KBM-7 (cell line): ENCODE measurements at places on chromosomes 6 and 20.
A peak's percentile ranks its signal among the peaks of the same experiment; 100 is the strongest.

- DNase-seq: no peak
Observed at GRCh38 chr6:17013701-17014100, 88.1 kb upstream of the STMND1 start.

DNA sequence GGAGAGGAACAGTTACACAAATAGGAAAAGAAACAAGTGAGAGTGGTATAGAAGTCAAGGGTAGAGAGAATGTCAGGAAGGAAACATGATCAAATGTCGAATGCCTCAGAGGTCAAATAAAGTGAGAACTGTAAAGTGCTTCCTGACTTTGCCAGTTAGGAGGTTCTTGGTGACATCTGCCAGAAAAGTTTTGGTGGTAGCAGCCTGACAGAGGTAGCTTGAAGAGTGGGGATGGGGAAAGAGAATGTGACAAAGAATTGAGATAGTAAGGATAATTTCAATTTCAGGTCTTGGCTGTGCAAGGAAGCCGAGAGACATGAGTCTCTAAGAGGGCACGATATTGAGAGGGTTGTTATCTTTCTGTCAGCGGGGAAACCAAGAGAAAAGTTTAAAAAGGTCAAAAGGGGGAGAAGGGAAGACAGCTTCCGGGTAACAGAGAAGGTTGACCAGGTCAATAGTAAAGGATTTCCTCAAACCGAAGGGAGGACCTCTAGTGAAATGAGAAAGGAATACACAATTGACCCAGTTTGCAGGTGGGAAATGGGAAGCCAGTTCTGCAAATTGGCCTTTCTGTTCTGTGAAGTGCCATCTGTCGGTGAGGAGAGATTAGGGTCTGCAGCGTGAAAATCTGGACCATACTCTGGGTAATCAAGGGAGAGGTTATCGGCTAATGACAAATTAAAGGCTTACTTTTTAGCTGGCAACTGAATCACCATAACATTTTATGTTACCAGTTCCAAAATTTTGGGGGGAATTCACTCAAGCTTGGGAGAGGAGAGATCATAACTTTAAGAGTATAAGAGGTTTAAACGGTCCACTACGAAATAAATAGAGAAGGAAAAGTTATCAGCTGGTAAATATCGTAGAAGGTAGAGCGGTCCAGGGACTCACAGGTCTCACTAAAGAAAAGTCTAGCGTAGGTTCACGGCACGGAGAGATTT, 973 bp upstream of the BRD2 start:
- DNase-seq: peak; percentile 65

DNA sequence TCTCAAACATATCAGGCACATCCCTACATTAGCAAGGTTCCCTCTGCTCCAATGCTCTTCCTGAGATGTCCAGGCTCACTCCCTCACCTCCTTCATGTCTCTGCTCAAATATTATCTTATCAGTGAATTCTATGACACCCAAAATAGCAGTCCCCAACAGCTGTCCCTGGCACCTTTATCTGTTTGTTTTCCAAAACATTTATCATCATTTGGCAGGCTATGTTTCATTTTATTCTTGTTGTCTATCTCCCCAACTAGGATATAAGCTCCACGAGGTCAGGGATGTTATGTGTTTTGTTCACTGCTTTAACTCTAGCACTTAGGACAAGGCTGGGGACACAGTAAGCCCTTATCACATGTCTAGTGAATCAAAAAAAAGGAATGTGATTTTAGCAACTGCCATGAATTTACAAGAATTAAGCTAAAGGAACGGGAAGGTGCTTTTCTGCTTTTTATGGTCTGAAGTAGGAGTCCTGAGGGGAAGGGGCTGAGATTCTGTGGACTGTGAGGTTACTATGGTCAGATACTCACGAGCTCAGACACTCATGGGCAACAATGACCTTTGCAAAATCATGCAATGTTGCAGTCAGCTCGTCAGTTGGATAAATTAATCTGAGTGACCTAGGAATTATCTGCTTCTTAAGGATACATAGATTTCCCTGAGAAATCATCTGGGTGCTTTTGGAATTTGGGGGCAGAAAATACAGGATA, 1.9 kb upstream of the IL22RA2 start:
- no peak for DNase-seq

DNA sequence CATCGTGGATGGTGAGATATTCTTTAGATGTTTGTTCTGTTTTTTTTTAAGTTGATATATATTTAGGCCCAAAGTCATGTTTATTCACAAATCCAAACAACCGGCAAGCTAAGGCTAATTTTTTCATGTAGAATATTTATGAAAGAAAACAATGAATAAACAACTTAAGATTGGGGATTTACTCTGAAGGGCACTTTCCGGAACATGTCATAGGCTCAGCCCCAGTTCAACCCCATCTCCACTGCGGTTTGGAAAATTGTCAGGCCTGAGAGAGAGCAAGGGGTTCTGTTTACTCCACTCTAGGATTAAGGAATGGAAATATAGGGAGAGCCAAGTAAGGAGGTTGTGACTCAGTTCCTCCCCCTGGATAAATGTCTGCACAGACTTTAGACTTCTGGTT, 18.3 kb downstream of the RPS6KA2 start:
- DNase-seq: no peak

DNA sequence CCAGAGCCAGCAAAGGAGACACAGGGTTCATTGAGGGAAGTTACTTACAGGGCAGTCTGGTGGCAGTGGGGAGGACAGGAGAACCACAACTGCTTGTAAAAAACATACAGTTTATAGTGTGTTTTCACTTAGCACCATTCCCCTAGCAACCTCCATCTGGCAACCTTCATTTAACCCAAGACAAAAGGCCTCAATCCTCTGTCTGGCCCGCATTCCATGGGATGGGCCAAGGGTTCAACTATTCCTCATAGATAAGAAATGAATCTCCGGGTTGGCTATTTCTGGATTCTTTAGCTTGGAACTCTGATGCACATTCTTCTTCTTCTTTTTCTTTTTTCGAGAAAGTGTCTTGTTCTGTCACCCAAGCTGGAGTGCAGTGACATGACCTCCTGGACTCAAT, 26.3 kb upstream of the FYN start:
- DNase-seq: no peak

DNA sequence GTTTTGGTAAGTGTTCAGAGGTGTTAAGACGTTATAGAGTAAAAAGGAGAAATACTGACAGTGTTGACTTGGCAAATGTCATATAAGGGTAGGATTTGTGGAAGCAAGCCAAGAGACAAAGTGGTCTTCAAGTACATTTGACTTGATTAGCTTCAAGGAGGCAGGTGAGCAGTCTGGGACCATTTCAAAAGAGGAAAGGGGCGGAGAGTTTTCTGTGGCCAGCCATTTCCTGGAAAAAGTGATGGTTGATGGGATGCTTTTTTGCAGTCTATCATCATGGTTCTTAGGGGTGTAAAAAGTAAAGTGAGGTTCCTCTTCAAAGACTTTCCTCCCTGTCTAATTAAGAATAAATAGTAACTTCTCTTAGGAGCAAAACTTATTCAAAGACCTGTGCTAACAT, 28.7 kb downstream of the FKBP1A start:
- no peak for DNase-seq

- DNase-seq: no peak
Observed at GRCh38 chr6:72950114-72950860, 275.0 kb downstream of the KHDC1L start.

DNA sequence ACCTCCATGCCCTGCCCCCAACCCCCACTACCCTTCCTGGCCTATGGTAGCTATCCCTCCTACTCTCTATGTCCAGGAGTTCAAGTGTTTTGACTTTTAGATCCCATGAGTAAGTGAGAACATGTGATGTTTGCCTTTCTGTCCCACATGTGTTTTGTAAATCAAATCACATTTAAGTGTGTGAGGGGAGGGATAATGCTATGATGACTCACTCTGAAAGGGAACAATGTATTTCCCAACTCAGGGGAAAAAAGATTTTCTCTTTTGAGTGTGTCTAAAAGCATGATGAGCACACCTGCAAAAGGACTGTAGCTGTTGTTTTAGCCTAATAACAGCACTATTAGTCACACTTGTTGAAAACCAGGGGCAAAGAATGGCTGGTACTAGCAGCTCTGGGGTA, 193.7 kb downstream of the GJA10 start:
- DNase-seq: no peak

DNA sequence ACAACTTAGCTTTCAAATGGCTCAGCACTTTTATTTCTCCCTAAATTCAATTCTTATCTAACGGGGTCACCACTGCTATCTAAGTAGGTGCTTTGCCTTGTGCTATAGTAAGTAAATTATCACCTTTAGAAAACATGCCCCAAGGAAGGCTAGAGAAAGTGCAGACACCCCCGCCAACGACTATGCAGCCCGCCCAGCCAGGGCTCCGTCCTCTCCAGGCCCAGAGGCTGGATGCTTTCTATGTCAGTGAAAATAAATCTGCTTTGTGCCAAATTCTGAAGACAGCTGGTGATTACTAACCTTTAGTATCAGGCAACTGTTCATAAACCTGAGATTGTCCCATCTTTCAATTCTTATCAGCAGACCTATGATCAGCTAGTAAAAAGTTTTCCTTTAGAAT, 14.3 kb downstream of the KIAA0319 start:
- no peak for DNase-seq

DNA sequence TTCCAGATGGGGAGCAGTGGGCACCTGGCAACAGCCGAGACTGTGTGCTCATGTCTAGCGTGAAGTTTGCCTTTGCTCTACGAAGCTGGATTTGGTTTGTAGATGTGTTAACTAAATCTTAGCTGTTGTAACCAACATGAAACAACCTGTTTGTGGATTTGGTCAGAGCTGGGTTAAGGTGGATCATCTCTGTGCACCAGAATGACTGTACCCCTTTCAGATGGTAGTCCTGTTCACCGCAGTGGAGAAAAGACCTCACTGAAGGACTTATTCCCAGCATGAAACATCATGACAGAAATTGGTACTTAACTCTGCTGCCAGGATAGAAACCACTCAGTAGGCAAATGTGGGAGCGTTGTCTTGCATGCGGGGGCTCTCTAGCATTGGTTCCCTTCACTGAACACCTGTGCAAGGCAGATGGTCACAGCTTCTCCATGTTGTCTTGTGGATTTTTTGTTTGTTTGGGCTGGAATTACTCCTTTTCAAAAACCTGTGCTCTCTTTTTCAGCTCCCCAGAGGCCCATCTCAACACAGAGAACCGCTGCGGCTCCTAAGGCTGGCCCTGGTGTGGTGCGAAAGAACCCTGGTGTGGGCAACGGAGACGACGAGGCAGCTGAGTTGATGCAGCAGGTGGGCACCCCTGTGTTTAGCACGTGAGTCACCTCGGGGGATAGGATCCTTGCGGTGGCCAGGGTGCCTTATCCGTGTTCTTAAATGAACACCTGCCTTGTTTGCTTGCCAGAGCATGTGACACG, 19.3 kb upstream of the EFCAB8 start:
- DNase-seq: no peak

DNA sequence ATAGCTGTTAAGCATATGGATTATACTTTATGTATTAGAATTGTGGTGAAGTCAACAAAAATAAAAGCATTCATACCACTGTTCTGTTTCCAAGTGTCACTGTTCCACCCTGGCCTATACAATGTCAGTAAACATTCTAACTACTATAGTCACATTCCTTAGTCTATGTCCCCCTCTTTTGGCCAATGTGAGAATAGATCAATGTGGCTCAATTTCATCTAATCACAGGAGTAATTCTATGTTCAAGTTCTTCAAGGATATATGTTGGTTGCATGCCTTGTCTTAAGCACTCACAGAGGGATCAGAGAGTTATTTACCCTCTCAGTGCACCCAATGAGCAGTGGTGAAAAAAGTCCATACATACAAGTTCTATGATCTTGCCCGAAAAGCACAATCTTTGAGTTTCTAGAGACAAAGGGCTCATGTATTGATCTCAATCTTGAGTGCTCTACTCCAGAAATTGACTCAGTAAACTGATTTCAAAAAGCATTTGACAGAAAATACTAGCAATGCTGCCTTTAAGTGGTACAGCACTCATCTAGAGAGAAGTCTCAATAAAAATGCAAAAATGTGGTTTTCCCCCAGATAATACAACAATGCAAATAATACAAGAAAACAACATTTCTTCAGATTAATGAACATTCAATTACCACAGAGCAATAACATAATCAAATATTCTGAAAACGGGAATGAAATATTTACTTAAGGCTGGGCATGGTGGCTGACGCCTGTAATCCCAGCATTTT, 16.5 kb downstream of the SMLR1 start:
- DNase-seq: peak; percentile 51

DNA sequence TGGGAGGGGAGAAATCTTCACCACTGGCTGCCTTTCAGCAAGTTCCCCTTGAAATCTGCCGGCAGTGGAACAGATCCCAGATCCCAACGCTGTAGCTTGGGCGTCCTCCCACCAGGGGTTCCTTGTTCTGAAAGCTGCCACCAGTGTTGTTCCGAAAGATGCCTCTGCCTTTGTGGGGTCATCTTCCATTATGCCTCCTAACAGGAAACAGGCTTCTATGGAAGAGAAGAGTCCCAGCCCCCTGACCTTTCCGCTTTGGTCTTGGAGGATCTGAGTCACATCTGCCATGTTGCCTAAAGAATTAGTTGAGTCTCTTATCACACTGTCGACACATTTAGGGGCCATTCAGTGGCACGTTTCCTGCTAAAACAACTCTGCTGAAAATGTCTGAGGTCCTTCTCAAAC, 57.5 kb upstream of the NFATC2 start:
- no peak for DNase-seq

- DNase-seq: peak; percentile 51
Observed at GRCh38 chr6:152338335-152339125, 298.6 kb downstream of the SYNE1 start.
